Aortic smooth muscle cell (primary cell): ENCODE measurements at places on chromosomes 13 and 19. TPM values are rescaled to one million over a fixed set of nuclear protein-coding genes. Genes with fewer than 3 reads are reported as not detected.

NKPD1 gene
- total RNA-seq, result 0.06 and 0.26 TPM in 2 replicates

UBE2L5 gene
- not detected in 2 replicates for total RNA-seq

TMIGD2 gene
- total RNA-seq, result not detected in 2 replicates

RYR1 gene
- total RNA-seq, result under 0.01 TPM in 2 replicates

CTXN1 gene
- 2.0 and 2.1 TPM in 2 replicates for total RNA-seq

CATSPERD gene
- total RNA-seq, result not detected in 2 replicates

CUL4A gene
- 109 and 121 TPM in 2 replicates for total RNA-seq

HRC gene
- total RNA-seq, result 0.26 and 1.2 TPM in 2 replicates

COX7A1 gene
- 79.4 and 93.1 TPM in 2 replicates for total RNA-seq

ATCAY gene
- not detected in 2 replicates for total RNA-seq

DCT gene
- total RNA-seq, result under 0.01 TPM in 1 of 2 replicates, not detected in the other

SH2D3A gene
- not detected in 2 replicates for total RNA-seq

SYCN gene
- not detected in 2 replicates for total RNA-seq

LGALS7 gene
- total RNA-seq, result 0.50 TPM in 1 of 2 replicates, not detected in the other

SIGLEC8 gene
- total RNA-seq, result not detected in 2 replicates

SYNGR4 gene
- total RNA-seq, result not detected in 2 replicates

TDRD3 gene
- total RNA-seq, result 23.9 and 26.1 TPM in 2 replicates

MRI1 gene
- total RNA-seq, result 26.4 and 28.4 TPM in 2 replicates

EFNA2 gene
- not detected in 2 replicates for total RNA-seq

PEPD gene
- total RNA-seq, result 63.5 and 69.3 TPM in 2 replicates

CA11 gene
- total RNA-seq, result 0.93 and 1.1 TPM in 2 replicates

OR7A5 gene
- total RNA-seq, result not detected in 2 replicates

VSTM2B gene
- total RNA-seq, result not detected in 2 replicates

SYT3 gene
- total RNA-seq, result 0.12 and 0.13 TPM in 2 replicates

AP3D1 gene
- total RNA-seq, result 102 and 105 TPM in 2 replicates

TMEM38A gene
- 5.4 and 5.9 TPM in 2 replicates for total RNA-seq

KLK2 gene
- total RNA-seq, result not detected in 2 replicates

SHISA7 gene
- not detected in 2 replicates for total RNA-seq

CD70 gene
- not detected in 2 replicates for total RNA-seq

ZNF181 gene
- total RNA-seq, result 11.9 and 13.5 TPM in 2 replicates

ZNF568 gene
- total RNA-seq, result 14.9 and 16.0 TPM in 2 replicates

CBY2 gene
- not detected in 2 replicates for total RNA-seq

ZNF570 gene
- 8.2 and 9.9 TPM in 2 replicates for total RNA-seq

CYP4F2 gene
- not detected in 2 replicates for total RNA-seq

F2RL3 gene
- 0.12 and 0.13 TPM in 2 replicates for total RNA-seq

PGLYRP2 gene
- not detected in 2 replicates for total RNA-seq

PRKCSH gene
- 126 and 127 TPM in 2 replicates for total RNA-seq

ZNF700 gene
- total RNA-seq, result 7.9 and 8.2 TPM in 2 replicates

BEST2 gene
- total RNA-seq, result not detected in 2 replicates

SLC10A2 gene
- not detected in 2 replicates for total RNA-seq

GPR4 gene
- total RNA-seq, result 0.40 and 0.99 TPM in 2 replicates

LAIR1 gene
- not detected in 2 replicates for total RNA-seq

ATP4A gene
- total RNA-seq, result not detected in 2 replicates

MCF2L gene
- total RNA-seq, result 0.62 and 0.79 TPM in 2 replicates

RNF225 gene
- total RNA-seq, result 0.12 and 0.26 TPM in 2 replicates

NLRP9 gene
- total RNA-seq, result not detected in 2 replicates

ZNF154 gene
- total RNA-seq, result 5.4 and 7.1 TPM in 2 replicates

ZNF221 gene
- 7.8 and 8.8 TPM in 2 replicates for total RNA-seq

LILRB4 gene
- total RNA-seq, result not detected in 2 replicates

ADGRE3 gene
- not detected in 2 replicates for total RNA-seq

SCAF1 gene
- total RNA-seq, result 11.1 and 13.1 TPM in 2 replicates

ISYNA1 gene
- 9.6 and 10.8 TPM in 2 replicates for total RNA-seq

SLC8A2 gene
- total RNA-seq, result 0.12 TPM in 1 of 2 replicates, not detected in the other

MAP1S gene
- total RNA-seq, result 27.4 and 29.2 TPM in 2 replicates

SMAD9 gene
- 5.9 and 8.2 TPM in 2 replicates for total RNA-seq

CKAP2 gene
- total RNA-seq, result 26.4 and 31.8 TPM in 2 replicates
